ENCODE measurements at places on chromosomes 5 and 9. TPM values are rescaled to one million over a fixed set of nuclear protein-coding genes. Genes with fewer than 3 reads are reported as not detected.

CA9 gene
- polyA plus RNA-seq = 541 TPM

OSMR gene
- 7.9 TPM for polyA plus RNA-seq

TBC1D13 gene
- 13.9 TPM for polyA plus RNA-seq

- no peak for DNase-seq
Observed at GRCh38 chr9:27432308-27432707, 91.8 kb upstream of the IFNK start.

GRCh38 chr5:154071799-154072413, 33.1 kb downstream of the MFAP3 start:
- no peak for DNase-seq
